ENCODE measurements at places on chromosomes 11 and 22. TPM values are rescaled to one million over a fixed set of nuclear protein-coding genes. Genes with fewer than 3 reads are reported as not detected.

DNA sequence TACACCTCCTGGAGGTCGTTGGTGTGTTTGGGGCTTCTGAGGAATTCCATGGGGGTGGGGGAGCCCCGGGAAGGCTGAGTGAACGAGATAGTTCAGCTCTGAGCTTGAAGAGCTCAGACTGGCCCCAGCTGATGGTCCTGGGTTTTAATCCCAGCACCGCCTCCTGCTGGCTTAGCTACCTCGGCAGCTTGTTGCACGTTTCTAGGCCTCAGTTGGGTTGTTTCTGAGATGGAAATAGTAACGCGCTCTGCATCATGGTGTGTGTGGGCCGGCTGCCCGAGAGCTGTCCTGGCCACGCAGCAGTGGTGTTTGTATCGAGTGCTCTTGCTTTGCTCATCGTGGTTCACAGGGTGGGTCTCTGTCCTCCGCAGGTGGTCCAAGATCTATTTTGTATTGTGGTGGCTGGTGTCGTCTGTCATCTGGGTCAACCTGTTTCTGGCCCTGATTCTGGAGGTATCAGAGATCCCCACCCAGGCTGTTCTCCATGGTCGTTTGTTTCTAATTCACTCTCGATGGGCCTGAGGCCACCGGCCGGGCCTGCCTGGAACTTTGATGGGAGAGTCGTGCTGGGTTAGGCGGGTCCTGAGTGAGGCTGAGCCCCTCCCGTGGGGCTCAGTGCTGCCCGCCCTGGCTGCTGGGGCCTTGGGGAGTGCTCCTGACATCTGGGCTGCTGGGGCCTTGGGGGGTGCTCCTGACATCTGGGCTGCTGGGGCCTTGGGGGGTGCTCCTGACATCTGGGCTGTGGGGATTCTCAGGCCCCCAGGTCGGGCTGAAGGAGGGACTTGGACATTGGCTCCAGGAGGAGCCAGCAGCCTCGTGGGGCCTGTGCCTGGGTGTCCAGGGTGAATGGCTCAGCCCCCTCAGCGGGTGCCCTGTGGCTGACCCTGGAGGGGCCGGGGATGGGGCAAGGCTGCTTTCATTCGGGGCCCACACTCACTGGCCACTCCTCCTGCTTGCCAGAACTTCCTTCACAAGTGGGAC lies 37.7 kb downstream of the TPCN2 start:
- no peak for DNase-seq

- no peak for DNase-seq
These were observed 14.2 kb upstream of the UVRAG start for GRCh38 chr11:75800728-75801361.

DNA sequence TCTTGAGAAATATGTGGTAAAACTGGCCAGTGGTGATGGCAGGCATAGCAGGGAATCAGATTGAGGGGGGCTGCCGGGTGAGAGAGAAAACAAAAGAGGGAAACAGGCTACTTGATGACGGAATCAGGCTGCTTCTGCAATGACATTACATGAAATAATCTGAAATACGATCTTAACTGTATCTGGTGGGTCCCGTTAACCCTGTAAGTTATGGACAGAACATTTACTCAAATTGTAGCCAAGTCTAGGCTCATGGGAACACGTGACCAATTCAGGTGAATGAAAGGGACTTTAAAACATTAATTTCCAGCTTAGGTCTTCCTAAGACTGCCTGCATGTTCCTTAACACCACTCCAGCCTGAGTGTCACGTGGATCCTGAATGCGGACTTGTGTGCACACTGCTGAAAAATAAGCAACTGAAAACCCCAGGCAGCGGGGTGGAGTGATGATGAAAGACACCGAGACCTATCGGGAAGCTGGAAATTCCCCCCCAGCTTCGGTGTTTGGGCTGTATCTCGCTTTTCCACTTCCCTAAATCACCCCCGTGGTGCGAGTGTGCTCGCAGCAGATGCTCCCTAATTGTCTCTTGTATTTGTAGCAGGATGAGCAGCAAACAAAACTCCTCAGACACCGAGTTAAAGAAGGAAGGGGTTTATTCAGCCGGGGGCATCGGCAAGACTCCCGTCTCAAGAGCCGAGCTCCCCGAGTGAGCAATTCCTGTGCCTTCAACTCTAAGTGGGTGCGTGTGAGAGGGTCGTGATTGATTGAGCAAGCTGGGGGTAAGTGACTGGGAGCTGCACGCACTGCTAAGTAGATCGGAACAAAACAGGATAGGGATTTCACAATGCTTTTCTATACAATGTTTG lies 145.0 kb upstream of the GRK3 start:
- DNase-seq = no peak

- no peak for DNase-seq
These were observed 21.2 kb downstream of the TBRG1 start for GRCh38 chr11:124643605-124644425.

PHRF1 gene
- total RNA-seq = 37.1 TPM

GRCh38 chr11:4658629-4659445 lies 15.1 kb downstream of the OR51E1 start:
- no peak for DNase-seq

- peak; percentile 66 for DNase-seq
These were observed 20.8 kb downstream of the TOB2 start for GRCh38 chr22:41425660-41426365.

OSBP2 gene
- total RNA-seq = 1.2 TPM

- DNase-seq = no peak
These were observed 19.8 kb upstream of the LRRC10B start for GRCh38 chr11:61488651-61489291.

DNA sequence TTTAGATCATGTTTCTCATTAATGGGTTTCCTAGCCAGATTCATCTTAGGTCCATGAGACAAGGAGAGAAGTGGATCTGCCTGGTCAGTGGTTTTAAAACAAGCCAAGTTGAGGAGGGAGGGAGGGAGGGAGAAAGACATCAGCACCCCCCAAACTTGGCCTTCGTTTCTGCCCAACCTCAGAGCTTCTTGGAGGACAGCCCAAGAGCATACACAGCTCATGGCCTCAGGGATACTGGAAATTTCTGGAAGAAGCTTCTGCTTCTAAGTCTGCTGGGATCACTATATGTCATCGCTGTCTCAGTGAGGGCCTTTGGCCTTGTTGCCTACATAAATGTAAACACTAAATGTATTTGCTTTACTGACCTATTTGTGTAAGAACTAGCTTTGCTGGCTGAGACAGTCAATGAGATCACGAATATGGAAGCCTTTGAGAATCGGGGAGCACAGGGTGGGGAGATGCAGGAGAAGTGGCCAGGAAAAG lies 375.1 kb downstream of the BUD13 start:
- DNase-seq = no peak

GRCh38 chr11:73155102-73155501 lies 13.0 kb upstream of the FCHSD2 start:
- DNase-seq = no peak

OR5AN1 gene
- total RNA-seq = not detected

DNA sequence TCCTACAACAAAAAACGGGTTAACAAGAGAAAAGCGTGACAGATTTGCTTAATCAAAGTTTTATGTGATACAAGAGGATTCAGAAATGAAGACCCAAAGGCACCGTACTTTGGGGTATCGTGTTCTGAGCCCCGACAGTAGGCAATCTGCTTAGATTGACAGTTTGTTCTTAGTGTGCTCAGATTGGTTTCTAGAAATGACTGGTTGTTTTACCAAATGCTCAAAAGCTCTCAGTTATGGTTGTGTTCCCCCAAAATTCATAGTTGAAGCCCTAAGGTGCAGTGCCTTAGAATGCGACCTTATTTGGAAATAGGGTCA lies 102.7 kb downstream of the RASSF10 start:
- DNase-seq = no peak

DNA sequence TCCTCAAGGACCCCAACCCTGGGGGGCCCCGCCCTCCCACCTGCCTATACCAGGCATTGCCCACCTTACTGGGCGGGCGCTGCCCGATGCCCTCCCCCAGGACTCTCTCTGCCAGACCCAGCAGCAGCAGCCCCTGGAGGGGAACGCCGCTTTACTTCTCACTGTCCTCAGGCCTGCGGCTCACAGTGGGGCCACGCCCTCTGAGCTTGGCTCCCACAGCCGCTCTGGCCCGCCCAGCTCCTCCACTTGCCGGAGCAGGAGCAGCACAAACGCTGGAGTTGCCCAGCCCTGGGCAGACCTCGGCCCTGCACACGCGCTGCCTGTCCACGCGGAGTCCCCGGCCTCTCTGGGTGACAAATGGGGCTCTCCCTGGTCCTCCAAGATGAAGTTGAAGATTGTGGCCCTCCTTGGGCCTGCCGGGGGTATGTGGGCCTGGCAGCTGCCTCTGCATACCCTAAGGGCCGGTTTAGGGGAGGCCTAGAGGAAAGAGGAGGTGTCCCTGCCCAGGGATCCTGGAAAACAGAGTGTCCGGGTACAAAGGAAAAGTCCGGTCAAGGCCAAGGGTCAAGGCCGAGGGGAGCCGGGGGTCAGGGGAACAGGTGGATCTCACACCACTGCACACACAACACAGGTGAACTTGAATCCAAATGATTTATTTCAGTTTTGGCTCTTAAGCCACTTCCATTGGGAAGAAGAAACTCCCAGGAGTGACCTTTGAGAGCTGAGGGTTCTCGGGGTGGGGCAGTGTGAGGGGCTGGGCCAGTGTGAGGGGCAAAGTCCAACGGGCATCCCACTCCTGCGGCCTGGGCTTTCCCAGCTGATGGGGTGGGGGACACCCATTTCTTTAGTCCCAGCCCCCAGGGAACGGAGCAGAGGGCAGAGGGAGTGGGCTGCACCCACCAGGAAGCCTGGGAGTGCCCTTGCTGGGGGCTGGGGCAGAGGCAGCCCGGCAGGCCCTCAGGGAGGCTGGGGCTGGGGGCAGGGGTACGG lies 674 bp upstream of the BAIAP2L2 start:
- no peak for DNase-seq

- DNase-seq = no peak
These were observed 3.6 kb downstream of the ZFP91 start for GRCh38 chr11:58582437-58582836.

ATG13 gene
- 95.7 TPM for total RNA-seq

DNA sequence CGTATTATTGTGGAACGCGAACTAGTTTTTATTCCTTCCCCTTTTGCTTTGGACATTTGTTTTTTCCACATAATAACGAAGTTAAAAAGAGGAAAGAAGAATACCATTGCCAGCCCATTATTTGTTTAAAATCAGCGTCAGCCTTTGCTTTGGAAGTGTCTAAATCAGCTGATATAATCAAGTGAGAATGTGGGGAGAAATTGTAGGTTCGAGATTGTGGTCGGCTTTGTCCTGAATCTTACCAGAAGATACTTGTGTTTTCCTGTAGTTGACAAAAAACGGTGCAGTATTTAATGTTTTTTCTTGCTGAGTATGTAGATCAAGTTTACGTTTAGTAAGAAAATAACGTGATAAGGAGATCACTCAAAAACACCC lies 935 bp downstream of the ZNF143 start:
- DNase-seq = no peak

NCAM1 gene
- total RNA-seq = 0.34 TPM

DNA sequence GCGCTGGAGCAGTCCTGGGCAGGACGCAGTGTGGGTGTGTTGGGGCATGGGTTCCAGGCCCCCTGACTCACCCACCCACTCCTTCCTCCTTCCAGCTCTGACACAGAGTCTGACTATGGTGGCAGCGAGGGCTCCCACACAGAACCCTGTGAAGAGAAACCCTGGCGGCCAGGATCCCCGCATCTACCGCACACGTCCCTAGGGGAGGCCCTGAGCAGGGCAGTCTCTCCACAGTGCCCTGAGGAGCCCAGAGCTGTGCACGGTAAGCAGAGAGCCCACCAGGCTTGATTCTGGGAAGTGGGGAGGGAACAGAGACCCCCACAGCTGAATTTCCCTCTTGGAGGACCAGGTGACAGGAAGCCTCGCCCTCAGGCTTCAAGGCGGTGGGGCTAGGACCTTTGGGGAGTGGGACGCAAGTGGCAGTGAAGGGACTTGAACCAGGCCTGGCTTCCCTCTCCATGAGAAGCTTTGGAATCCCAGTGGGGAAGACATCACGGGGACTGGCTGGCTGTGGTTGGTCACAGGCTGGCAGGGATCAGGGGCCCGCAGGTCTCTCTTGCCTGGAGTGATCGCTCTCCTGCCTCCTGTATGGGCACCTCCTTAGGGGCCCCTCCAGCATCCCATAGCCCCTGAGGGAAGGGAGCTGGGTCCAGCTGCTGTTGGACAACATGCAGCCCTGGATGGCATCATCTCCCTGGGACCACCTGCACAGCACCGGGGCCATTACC lies 96.4 kb upstream of the PARVA start:
- no peak for DNase-seq

- no peak for DNase-seq
These were observed 47.5 kb downstream of the PAMR1 start for GRCh38 chr11:35477901-35478300.

SVIP gene
- total RNA-seq = 67.3 TPM

DNA sequence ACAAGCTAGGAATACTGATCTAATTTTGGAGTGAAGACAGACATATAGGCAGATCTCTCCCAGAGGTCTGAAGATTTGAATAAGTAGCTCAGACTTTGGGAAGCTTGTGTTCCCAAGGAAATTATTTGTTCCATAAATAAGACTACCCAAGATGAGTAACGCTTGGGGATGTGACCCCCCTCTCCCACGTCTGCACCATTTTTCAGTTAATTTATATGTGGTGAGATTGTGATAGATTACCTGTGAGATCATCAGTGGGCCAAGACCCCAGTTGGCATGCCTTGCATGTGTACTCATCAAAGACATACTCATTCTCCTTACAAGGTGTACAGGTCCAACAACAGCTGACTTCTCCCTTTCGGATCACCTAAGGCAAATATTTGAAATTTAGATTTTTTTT lies 252.8 kb upstream of the CTSC start:
- DNase-seq = no peak

GRCh38 chr11:40139066-40139465 lies 1320.4 kb downstream of the LRRC4C start:
- no peak for DNase-seq

LRRC75B gene
- total RNA-seq = not detected

DNA sequence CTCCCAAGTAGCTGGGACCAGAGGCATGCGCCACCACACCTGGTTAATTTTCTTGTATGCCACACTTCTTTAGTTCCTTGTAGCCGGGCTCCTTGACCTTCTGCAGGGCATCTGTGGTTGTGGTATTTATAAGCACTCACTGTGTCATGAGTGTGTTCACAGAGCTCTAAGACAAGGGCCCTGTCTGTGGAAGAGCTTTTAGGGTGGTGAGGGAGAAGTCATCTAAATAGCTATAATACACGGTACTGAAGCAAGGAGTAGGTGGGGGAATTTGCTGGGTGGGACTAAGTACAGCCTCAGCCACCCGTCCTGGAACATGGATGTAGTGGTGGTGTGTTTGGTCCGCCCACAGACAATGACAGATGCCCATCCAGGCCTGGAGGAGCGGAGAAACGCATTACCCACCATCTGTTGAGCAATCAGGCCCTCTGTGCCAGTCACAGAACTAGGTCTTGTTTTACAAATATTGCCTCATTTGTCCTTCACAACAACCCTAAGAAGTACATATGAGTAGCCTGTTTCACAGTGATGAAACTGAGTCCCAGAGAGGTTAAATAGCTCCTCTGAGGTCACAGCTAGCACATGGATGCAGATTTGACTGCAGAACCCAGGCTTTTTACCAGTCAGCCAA lies 10.1 kb downstream of the ACO2 start:
- DNase-seq = no peak

GRCh38 chr11:71327156-71328085 lies 75.0 kb upstream of the SHANK2 start:
- DNase-seq = no peak

GRCh38 chr11:77384571-77384970 lies 83.1 kb upstream of the GDPD4 start:
- DNase-seq = no peak

TTLL1 gene
- total RNA-seq = 2.8 TPM

MS4A15 gene
- not detected for total RNA-seq
